Stimulated activated CD4-positive, alpha-beta T cell treated with anti-CD3 and anti-CD28 coated beads, Interleukin-15, amount 100 ng/mL, for 1 hour (primary cell): ENCODE measurements at places on chromosomes 12 and 14.

DNA sequence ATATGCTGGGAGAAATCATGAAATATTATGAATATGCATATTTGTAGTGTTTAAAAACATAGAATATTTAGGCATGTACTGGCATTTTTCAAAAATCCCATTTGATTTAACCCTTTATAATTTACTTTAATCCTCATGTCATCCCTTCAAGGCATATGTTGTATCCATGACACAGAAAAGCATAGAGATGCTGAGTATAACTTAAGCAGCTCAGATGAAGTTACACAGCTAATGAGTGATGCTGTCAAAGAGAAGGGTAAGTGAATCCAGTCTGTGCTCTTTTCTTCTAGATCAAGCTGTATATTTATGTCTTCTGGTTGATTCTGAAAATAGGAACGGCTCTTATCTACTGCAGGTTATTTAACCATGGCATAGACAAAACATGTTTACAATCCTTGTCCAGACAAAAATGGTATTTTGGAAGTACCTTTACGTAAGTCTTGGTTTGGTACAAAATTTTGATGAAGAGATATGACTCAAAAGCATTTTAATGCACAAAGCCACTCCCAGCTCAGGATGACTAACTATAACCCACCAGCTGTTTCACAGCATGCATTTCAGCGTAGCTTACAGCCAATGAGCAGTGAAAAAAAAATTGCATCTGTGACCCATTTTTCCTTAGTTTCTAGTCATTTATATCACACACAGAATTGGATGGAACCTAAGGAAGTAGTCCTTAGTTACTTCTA, 201.7 kb downstream of the STXBP6 start:
- no peak for DNase-seq

GRCh38 chr14:75101491-75101890, 25.4 kb downstream of the NEK9 start:
- DNase-seq = no peak

DNA sequence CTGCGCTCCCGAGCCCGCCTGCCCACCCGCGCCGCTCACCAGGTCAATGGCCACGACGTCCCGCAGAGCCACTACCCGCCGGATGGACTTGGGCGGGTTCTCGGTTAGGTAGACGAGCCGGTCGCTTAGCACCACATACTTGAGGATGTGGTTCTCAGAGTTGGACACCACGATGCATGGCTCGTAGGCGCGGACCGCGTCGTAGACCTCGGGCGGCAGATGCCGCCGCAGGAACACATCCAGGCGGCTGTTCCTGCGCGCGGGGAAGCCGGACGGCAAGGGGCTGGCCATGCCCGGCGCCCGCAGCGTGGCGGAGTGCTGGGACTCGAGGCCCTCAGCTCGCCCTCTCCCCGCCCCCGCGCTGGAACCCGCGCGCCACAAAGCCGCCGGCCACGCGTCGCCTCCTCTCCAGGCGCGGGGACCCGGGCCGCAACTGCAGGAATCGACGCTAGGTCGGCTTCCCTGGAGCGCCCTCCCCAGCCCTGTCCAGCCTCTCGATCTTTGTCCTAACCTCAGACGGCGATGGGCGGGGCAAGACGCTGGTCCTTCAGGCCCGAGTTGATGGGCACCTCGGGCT, at the start of gene C12orf56:
C12orf56 (minus strand) TSS at position 484 of the 577 bp plus-strand sequence; CDS start at position 291, 193 bp downstream.
- no peak for DNase-seq

DNA sequence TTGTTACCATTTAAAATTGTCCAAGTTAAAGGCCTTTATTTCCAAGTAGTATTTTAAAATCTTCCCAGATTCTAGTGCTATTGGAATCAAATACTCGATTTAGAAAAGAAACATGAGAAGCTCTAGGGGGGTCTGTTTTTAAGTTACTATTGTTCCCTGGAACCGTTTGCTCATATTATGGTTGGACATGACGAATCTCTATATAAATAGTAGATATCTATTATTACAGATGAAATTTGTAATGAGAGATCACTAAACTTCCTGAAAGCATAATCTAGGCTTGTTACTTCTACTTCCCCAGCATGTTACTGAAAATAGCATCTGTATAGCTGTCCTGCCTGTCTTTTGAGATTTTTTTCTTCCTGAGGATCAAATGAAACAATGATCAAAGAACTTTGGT, 70.1 kb downstream of the LGR5 start:
- DNase-seq = no peak

- no peak for DNase-seq
Observed at GRCh38 chr14:33764876-33765650, 185.8 kb downstream of the EGLN3 start.

DNA sequence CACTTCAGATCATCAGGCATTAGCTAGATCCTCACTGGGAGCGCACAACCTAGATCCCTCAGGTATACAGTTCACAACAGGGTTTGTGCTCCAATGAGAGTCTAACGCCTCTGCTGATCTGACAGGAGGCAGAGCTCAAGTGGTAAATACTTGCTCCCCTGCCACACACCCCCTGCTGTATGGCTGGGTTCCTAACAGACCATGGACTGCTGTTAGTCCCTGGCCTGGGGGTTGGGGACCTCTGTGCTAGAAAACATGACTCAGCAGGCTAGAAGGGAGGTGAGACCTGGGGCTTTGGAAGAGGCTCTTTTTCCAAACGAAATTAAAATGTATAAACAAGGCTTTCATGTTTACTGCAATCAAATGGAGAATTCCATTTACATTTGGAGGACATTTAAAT, 691.1 kb downstream of the FLRT2 start:
- no peak for DNase-seq

DNA sequence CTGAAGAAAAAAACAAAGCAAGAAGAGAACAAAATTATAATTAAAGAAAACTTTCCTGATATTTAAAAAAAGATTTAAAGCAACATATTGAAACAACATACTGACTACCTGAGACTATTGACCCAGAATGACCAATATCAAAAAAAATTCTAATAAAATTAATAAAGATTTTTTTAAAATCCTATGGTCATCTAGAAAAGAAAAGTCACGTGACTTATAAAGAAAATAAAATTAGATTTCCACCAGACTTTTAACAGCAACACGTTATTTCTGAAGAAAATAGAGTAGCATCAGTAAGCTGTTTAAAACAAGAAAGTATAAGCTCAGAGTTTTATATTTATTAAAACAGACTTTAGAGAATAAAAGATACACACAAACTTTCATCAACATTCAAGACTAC, 238.0 kb downstream of the C12orf42 start:
- DNase-seq = no peak

DNA sequence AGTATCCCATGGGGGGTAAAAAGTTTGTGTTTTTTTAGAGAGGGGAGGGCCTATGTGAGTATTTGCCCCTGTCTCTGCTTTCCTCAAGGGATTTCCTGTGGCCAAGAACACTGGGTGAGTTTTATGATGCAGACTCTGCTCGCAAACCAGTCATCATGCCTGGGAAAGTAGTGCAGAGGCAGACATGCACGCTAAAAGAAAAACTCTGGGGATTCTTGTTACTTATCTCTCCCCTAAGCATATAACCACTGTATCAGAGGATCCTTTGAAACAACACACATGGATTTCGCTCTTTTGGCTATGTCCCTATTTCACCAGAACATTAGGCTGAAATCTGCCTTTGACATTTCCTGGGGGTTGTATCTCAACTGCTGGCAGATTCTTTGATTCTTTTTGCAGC, 1845.8 kb upstream of the SEL1L start:
- no peak for DNase-seq

DNA sequence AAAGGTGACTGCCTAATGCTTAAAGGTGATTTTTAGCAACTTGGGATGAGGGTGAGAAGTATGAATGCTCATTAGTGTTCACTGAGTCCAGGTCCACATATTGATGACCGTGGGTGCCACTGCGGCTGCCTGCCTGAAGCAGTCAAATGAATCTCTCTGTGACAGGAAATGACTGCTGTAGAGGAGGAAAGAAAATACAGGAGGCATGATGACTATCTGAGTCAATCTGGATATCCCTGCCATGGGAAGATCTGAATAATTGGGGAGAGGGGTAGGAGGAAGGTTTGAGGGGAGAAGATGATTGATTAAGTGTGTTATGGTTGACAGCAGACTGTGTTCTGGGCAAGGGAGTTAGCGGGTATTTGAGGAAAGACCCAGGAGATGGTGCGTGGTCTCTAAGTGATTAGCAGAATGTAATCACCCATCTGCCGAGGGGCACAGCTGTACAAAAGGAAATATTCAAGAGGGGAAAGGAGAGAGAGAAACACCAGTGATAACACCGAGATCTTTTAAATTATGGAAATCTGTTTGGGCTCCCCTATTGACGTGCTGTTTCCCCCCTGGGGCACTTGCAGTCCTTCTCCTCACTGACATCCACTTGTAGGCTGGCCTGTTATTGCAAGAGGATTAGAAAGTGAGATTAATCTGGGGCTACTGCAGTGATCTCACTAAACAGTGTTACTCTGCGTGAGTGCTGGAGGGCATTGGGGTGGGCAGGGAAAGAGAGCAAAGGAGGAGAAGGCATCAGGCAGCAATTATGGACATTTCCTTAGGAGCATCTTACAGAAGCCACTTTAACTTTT, 97.7 kb downstream of the AKAP6 start:
- DNase-seq = no peak

- no peak for DNase-seq
Observed at GRCh38 chr14:62954165-62954564, 91.1 kb downstream of the KCNH5 start.

GRCh38 chr12:6065131-6065862, 59.2 kb downstream of the VWF start:
- DNase-seq = no peak

GRCh38 chr14:32985866-32986265, 47.2 kb downstream of the NPAS3 start:
- DNase-seq = no peak

- DNase-seq = no peak
Observed at GRCh38 chr14:50784683-50785456, 46.1 kb downstream of the NIN start.

- no peak for DNase-seq
Observed at GRCh38 chr12:67780580-67781084, 132.1 kb downstream of the DYRK2 start.

DNA sequence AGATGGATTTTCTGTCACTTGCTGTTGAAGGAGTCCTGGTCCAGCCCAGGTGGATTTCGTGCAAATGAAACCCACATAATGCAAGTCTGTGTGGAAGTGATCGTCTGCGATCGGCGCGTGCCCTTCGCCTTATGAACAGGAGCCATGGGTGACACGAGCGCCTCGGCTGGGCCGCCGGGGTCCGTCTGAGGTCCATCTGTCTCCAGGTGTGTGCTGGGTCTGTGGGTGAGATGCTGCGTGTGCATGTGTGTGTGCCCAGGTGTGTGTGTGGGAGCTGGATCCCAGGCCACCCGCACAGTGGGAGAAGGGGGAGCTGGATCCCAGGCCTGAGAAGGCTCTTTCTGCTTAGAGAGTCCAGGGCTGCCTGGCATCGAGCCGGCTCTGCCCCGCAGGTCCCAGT, 53.8 kb downstream of the GALNT9 start:
- no peak for DNase-seq
